ENCODE measurements at places on chromosomes 5 and 9. TPM values are rescaled to one million over a fixed set of nuclear protein-coding genes. Genes with fewer than 3 reads are reported as not detected.

CCNI2 gene
- total RNA-seq: not detected

DNA sequence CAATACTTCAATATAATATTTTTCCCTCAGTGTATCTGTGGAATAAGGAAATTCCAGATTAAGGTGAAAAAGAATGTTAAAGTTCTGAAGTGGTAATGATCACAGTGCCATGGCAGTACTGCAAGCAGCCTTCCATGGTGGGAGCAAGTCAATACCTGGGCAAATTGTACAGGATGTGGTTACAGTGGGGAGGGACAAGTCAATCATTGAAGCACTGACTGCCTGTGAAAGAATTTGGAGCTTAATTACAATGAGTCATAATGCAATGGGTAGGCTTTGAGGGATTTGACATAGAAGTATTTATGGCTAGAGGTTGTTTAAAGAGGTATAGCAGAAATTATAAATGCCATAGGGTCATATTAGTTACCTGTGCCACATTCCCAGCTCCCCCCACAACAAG lies 786.5 kb upstream of the ACO1 start:
- no peak for DNase-seq

SPAG8 gene
- 1.4 TPM for total RNA-seq

DNA sequence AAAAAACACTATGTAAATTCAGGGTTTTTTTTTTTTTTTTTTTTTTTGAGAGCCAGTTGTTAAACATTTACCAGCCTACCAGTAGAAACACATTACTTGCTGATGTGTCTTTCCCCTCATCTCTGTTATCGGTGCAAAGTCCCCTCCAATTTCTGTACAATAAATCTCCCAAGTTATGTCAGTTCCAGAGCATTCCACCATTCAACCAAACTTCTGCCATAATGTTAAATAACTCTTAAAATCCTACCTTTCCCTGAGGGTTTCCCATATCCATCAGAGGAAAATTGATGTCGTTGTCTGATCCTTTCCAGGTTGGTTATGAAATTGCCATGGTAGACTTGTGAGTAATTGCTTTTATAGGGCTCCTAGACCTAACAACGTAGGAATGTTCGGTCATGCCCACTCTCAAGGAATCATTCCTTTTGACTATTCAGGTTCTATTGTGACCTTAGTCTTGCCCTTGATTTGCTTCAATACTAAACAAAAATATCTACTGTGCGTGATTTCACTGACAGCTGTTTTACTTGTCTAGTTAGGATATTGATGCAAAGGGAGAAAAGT lies 5.6 kb upstream of the PPP2R2B start:
- DNase-seq: no peak

DNAH5 gene
- total RNA-seq: 0.12 TPM

DNA sequence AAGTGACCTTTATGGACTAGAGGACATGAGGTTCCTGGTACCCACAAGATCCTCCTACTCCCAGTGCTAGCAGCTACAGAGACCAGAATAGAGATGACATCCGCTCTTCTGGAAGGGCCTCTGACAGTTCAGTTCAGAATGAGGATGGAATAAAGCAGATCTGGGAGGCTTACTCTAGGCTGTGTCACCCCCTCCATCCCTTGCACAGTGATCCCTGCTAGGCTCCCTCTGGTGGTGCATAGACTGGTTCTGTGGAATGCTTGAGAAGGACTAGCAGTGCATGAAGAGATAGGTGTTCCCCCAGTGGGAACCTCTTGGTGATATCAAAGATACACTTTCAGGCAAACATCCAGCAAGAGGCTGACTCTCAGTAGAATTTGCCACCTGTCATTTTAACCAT lies 83.0 kb downstream of the NPR3 start:
- no peak for DNase-seq

DNA sequence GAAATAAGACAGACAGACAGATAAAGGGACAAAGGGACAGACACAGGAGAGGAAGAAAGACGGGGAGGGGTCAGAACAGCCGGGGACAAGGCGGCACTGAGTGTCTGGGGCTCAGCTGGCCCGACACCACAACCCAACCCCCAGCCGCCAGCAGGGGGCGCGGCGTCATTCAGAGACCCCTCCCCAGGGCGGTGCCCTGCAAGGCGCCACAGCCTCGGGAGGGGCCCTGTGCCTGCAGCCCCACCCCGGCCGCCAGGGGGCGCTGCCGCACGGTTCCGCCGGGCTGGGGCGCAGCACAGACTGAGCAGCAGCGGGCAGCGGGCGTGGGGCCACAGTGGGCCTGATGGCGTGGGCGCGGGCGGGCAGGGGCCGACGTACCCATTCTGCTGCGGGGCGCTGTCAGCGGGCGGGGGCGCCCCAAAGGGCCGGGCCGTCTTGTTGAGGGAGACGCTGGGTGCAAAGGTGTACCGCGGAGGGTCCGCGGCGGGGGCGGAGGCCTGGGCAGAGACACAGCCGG lies 5.9 kb downstream of the PDLIM7 start:
- DNase-seq: peak; percentile 75

DNA sequence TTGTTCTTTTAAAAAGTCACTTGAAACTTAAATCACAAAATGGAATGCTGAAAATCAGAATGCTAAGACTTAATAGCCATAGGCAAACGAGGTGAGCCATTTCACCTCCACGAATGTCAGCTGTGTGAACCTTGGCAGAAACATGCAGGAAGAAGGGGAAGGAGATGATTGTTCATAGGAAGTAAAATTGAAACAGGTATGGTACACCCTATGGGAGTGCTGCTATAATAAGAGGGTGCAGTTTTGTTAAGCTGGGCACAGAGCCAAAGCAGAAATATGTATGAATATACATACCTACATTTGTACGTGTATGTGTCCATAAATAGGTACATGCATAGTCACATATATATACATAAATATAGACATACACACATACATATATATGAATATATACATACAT lies 51.0 kb upstream of the SPINK5 start:
- DNase-seq: no peak

- DNase-seq: no peak
Measured at GRCh38 chr9:91159664-91160121, 202.0 kb downstream of the AUH start.

SSBP2 gene
- 74.4 TPM for total RNA-seq

GRCh38 chr9:71767163-71767775 lies 1.0 kb downstream of the CEMIP2 start:
- DNase-seq: no peak

PCDHA13 gene
- total RNA-seq: 1.2 TPM

DNA sequence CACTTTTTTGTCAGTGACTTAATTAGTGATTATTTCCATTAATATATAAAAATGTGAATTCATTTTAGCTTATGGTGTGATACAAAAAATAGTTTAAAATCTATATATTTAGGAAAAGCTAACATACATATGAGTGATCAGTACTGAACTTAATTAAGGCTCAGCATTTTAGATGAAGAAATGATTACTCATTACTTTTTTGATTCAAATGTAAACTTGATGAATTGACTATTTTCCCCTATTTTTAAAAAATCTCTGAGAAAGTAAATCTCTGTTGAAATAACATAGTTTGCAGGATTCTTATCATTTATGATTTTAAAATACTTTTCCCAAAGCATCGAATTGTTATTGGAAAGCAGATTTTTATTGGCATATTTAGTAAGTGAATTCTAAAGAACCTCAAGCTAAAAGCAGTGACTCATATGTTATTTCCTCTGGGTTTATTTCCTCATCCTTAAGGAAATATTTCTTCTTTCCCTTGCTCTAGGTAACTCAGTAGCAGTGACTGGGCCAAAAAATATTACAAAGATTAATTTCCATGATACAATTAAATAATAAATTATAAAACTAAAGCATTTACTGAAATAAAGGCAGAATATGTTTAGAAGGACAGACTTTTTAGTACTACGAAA lies 290.6 kb downstream of the FER start:
- DNase-seq: no peak

ASS1 gene
- total RNA-seq: 4.0 TPM

DNA sequence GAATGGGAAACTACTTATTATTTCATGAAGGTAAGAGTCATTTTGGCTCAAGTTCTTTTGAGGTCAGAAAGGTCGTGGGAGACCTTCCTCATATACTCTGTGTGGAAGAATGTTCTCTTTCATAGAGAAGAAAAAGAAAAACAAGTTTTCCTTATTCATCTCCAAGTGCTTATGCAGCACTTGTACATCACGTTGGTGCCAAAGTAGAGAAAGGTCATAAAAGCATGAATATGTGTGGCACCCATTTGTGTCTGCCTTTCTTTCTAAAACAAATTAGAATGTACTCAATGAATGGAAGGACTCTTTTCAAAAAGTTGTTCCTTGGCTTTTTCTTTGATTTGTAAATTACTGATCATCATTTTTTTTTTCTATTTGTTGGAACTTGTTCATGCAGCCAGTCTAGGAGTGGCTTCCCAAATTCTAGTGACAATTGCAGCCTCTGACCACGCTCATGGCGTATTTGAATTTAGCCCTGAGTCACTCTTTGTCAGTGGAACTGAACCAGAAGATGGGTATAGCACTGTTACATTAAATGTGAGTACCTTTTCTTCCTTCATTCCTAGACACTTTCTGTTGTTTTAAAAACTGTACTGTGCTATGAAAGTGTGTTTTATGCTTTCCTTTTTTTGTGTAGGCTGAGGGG lies 122.4 kb downstream of the ADGRV1 start:
- DNase-seq: no peak

ITK gene
- not detected for total RNA-seq

GRCh38 chr9:136466155-136466541 lies 16.7 kb downstream of the SEC16A start:
- DNase-seq: no peak

DNA sequence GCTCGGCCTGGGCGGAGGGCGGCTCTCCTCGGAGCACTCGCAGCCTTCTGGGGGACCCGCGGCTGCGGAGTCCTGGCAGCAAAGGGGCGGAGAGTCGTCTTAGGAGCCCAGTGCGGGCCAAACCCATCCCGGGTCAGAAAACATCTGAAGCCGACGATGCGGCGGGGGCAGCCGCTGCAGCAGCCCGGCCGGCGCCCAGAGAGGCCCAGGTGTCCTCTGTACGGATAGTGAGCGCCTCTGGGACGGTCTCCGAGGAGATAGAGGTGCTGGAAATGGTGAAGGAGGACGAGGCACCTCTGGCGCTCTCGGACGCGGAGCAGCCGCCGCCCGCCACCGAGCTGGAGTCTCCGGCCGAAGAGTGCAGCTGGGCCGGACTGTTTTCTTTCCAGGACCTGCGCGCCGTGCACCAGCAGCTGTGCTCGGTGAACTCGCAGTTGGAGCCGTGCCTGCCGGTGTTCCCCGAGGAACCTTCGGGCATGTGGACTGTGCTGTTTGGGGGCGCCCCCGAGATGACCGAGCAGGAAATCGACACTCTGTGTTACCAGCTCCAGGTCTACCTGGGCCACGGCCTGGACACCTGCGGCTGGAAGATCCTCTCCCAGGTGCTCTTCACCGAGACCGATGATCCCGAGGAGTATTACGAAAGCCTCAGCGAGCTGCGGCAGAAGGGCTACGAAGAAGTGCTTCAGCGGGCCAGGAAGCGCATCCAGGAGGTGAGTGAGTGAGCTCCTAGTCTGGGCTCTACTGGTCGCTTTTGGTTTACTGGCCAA lies 1.2 kb downstream of the JMY start:
- DNase-seq: peak; percentile 29

DNA sequence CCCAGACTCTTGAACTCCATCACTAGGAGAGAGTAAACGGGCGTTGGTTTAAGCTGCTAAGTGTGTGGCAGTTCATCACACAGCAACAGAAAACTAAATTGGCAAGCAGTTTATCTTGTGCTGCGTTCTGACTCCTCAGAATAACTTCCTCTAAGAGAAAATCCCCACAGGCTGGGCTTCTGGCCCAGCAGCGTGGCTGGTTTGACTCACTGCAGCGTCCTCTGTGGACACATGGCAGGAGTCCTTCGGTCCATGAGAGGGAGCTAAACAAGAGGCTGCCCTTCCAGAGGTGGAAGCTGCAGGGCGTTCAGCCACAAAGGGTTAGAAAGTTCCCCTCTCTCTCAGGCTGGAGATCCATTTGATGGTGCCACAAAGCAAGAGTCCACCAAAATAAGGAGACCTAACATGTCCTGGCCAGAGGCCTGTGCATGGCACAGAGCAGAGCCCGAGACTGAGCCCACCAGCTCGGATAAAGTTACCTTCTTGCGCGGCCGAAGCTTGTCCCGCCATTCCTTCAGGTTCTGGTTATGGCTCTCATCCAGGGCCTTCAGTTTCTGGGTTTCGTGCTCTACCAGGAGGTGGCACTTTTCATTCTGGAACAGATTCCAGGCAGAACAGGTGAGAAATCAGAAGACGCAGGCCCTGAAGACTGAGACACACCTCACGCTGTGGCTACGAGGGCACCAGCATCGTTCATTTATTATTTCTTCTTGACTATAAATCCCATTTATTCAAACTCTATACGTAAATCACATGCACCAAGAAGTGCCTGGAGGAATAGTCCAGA lies 46.2 kb upstream of the FBXW11 start:
- DNase-seq: no peak

RGS7BP gene
- total RNA-seq: 0.39 TPM

CDC25C gene
- total RNA-seq: 22.5 TPM

DNA sequence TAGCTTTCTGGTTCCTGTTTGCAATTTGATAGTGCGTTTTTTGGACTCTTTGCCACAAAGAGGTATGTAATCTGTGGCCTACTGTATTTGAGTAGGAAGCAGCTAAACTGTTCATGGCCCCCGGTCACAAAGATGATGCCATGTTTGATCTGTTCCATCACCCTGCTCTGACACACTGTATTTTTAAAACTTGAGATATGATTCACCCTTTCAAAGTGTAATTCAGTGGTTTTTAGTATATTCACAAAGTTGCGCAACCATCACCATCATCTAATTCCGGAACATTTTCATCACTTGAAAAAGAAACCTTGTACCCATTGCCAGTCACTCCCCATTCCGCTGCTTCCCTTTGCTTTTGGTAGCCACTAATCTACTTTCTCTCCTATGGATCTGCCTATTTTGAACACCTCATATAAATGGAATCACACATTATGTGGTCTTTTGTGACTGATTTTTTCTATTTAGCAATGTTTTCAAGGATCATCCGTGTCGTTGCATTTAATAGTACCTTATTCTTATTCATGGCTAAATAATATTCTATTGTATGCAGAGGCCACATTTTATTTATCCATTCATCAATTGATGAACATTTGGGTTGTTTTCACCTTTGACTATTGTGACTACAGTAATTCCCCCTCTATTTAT lies 141.6 kb downstream of the NR3C1 start:
- no peak for DNase-seq

- no peak for DNase-seq
Measured at GRCh38 chr9:108666240-108666784, 189.5 kb downstream of the ACTL7B start.

FBP2 gene
- total RNA-seq: not detected

DNA sequence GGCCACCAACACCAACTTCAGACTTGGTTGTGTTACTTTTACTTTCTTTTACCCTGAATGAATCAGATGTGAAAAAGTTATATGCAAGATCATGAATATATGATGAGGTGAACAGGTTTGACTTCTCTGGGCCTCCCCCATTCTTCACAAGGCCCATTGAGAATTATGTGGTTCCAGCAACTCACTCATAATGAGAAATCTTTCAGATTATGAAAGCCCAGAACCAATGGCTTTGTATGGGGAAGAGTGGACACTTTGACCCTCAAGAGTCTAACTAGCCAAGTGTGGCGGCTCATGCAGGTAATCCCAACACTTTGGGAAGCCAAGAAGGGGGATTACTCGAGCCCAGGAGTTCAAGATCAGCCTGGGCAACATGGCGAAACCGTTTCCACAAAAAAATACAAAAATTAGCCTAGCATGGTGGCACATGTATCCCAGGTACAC lies 16.1 kb upstream of the LNPEP start:
- no peak for DNase-seq

GRCh38 chr5:123028222-123028621 lies 8.3 kb downstream of the PPIC start:
- DNase-seq: no peak

HSD17B3 gene
- total RNA-seq: not detected

- no peak for DNase-seq
Measured at GRCh38 chr5:14156650-14157492, 13.7 kb downstream of the TRIO start.

Data from neural crest cell (in vitro differentiated cells).